ENCODE measurements at places on chromosomes 12 and 14.

DNA sequence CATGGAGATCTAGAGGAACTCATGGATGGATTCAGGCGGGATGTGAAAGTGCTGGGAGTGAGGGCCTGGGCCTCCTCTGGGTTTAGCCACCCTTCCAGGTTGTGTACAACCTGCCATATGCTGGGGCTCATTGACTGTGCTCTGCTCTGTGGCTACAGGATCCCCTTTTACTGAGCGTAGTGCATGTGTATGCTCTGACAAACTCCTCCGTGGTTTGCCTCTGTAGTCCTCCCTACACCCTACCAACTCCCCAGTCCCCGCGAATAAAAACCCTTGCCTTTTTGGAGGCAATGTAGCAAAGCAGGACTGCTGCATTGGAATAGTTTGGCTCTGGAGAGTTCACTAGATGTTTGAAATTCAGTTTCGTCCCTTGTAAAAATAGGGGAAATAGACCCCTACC lies 17.4 kb downstream of the JDP2 start:
- no peak for DNase-seq

GRCh38 chr12:10512798-10513197 lies 7.1 kb downstream of the EIF2S3B start:
- no peak for DNase-seq

DNA sequence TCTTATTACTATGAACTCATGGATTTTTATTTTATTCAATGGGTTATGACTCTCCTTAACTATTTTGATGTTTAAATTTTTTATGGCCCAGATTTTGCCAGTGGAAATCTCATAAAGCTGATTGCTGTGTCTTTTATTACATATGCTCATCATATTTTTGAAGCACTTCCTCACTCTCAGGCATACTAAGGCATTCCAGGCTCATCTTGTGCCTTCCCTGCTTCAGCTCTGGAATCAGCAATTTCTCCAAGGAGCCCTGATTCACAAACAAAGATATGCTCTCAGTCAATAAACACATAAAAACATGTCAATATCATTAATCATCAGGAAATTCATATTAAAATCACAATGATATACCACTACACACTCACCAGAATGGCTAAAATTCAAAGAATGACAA lies 44.9 kb upstream of the SCN8A start:
- DNase-seq, result no peak

DNA sequence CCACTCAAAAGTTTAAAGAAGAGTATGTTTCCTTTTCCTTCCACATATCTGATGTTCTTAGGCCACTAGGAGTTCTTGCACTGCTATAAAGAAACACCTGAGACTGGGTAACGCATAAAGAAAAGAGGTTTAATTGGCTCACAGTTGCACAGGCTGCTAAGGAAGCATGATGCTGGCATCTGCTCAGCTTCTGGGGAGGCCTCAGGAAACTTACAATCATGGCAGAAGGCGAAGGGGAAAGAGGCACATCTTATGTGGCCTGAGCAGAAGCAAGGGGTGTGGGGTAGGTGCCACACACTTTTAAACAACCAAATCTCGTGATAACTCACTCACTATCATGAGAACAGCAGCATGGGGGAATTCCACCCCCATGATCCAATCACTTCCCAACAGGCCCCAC lies 7.7 kb upstream of the CRADD start:
- no peak for DNase-seq

GRCh38 chr12:129762436-129762835 lies 141.4 kb downstream of the TMEM132D start:
- DNase-seq, result no peak

GRCh38 chr14:55722054-55722453 lies 142.0 kb downstream of the KTN1 start:
- DNase-seq, result no peak

- DNase-seq, result no peak
Observed at GRCh38 chr14:99671235-99672224, 12.6 kb upstream of the CYP46A1 start.

DNA sequence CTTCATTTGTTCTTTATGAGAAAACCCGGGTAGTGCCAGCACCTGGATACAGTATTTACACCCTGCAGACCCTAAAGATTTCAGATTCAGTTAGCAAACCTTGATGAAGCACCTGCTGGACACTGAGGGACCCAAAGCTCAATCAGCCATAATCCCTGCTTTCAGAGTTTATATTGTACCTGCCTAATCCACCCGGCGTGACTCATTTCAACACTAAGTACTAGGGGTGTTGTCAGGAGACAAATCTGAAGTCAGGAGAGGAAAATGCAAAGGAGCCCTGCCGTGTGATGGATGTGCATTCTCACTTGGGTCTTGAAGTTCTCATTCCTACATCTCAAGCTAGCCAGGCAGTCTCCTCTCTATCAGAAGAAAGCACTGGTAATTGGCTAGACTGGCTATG lies 176.7 kb upstream of the BCL2L14 start:
- no peak for DNase-seq

DNA sequence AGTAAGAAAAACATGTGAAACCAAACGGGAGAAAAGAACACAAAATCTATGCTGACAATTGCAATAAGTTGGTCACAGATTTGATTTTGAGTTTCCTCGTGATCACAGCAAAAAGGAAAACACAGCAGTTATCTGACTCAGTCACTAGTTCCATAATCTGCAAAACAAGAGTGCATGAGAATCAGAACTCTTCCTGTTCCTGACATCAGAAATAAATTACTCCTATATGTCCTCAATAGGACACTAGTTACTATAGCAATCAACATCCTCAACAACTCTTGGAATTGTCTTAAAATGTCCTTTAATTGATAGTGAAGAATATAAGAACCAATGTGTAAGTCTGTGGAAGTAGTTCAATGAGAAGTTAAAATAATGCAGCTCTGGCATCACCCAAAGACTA lies 268.0 kb upstream of the NOS1 start:
- DNase-seq, result no peak

GRCh38 chr14:35808076-35808637 lies 938 bp downstream of the RALGAPA1 start:
- DNase-seq, result peak; percentile 65

- DNase-seq, result no peak
Observed at GRCh38 chr14:34498684-34499412, 36.8 kb upstream of the SPTSSA start.

- DNase-seq, result no peak
Observed at GRCh38 chr14:75667099-75667765, 6.2 kb downstream of the TTLL5 start.

DNA sequence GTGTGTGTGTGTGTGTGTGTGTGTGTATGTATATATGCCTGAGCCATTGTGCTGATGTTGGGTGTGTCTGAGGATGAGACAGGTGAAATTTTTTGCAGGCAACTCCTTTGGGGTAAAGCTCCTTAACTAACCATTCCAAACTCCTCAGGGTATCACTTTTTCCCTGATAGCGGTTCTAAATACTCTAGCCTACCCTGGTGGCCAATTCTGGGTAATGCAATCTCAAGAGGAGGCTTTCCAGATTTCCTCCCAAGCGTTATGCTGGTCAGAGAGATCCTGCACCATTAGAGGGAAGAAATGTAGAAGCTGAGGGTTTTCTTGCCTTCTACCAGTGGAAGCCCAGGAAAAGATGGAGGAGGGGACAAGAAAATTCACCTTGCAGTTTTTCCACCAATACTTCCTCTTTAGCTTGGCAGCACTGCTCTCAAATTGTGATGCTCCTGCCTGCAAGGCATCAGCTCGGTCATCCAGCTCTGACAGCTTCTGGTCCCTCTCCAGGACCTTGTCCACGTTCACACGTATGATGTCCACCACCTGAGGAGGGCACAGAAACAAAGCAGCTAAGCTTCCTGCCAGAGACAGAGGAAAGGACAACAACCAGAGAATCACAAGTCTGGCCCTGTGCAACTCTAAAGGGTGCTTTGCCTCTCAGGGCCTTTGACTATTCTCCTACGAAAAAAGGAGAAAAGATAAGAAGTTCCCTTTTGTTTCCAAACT lies 4.9 kb downstream of the VAMP1 start:
- peak; percentile 49 for DNase-seq

DNA sequence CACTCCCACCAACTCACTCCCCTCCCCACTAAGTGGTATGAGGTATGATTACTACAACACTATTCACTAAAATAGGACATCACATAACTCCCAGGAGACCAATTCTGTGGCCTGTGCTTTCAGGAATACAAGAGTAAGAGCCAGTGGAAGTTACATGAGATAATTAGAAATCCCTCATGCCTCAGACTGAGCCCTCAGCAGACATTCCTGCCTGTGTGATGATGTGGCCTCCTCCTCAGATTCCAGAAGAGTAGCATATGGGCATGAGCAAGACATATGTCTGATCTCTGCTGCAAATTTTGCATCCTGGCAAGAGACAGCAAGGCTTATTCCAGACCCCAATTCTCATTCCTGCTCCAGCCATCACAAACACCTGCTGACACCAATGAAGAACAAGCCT lies 46.0 kb upstream of the BMP4 start:
- no peak for DNase-seq

DNA sequence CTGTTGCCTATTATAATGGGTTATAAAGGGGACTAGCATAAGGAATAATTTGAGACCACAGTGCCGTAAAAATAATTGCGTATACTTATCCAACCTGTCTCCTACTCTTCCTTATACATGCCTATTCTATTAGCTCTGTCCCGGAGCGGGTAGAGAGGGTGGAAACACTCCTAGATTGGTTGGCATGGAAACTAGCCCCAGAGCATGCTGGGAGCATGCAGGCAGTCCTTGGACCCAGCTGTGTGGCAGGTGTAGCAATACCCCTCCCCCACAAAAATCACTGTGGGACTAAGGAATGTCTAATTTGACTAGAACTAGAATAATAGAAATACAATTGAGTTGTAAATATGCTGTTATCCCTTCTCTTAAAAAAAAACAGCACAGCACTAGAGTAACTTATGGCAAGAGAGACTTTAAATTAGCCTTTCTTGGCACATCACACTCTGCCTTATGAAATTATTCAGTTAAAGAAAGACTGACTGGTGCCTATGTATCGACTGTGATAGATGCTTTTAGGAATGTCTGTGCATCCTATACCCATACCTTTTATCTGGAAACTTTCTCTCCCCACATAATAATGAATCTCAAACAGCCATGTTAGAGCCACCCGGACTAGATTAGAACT lies 244.0 kb upstream of the DAAM1 start:
- no peak for DNase-seq

DNA sequence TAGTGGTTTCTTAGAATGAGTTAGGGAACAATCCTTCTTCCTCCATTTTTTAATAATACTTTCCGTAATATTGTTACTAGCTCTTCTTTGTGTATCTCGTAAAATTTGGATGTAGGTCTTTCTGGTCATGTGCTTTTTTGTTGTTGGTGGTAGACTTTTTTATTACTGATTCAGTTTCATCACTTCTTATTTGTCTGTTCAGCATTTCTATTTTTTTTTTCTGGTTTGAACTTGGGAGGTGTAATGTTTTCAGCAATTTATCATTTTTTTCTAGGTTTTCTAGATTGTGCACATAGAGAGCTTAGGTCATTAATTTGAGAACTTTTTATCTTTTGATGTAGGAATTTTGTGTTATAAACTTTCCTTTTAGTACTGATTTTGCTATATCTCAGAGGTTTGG lies 1299.9 kb downstream of the FSCB start:
- no peak for DNase-seq

GRCh38 chr12:78005094-78005492 lies 174.4 kb downstream of the NAV3 start:
- no peak for DNase-seq

DNA sequence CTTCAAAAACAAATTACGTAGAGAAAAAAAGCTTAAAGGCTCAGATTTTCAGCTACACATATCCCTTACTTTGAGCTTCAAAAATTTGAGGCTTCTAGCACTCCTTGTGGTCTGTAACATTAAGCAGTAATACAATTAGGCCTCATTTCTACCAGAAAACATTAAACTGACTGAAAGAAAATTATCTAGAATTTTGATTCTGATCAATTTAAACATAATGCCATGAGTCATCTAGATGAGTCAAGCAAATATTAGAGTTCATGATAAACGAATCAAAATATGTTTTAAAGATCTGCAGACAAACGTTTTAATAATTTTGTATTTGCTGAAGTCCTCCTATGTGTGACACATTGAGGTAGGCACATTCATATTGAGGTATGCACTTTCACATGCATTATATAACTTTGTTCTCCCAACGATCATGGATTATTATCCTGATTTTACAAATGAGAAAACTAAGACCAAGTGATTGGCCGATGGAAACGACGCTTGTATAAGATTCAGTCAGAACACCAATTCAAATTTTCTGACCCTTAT lies 4.3 kb downstream of the OSBPL8 start:
- no peak for DNase-seq

GRCh38 chr12:27094726-27095125 lies 12.3 kb upstream of the C12orf71 start:
- no peak for DNase-seq

DNA sequence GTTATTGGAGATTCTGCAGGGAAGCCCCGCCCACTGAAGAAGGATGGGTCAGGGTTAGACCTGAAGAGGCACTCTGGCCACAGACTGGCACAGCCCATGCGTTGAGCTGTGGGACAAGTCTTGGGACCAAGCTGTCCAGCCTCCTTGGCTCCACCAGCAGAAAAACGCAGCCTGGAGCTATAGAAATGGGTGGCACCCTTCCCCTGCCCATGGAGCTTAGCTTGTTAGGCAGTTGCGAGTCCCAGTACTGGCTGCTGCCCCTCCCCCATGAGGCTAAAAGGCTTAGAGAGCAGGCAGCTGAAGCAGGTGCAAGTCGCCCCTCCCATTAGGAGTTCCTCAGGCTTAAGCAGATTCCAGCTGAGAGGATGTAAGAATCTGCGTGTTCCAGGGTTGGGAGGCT lies 1124.0 kb upstream of the TMEM132C start:
- DNase-seq, result no peak

DNA sequence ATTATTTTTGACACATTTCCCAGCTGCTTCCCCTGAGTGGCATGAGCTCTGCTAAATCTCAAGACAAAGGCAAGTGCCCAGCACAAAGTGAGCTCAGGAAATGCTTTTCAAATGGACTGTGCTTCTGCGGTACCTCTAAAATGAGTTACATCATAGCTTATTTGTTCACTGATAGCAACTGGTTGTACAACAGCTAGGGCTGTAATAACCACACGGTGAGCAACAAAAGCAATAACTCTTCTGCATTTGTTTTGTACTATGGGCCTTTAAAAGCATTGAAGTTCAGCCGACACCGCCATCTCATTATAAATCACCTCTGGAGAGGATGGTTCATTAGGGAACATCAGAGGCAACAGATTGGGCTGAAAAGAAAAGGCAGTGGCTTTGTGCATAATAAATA lies 475.0 kb downstream of the GLT1D1 start:
- DNase-seq, result no peak

- DNase-seq, result peak; percentile 94
Observed at GRCh38 chr12:47885012-47885501, 19.7 kb downstream of the VDR start.

- no peak for DNase-seq
Observed at GRCh38 chr14:76320486-76320885, 55.5 kb upstream of the ESRRB start.
